B cell (primary cell): ENCODE measurements at places on chromosomes 6 and 20. TPM values are rescaled to one million over a fixed set of nuclear protein-coding genes. Genes with fewer than 3 reads are reported as not detected.

DNA sequence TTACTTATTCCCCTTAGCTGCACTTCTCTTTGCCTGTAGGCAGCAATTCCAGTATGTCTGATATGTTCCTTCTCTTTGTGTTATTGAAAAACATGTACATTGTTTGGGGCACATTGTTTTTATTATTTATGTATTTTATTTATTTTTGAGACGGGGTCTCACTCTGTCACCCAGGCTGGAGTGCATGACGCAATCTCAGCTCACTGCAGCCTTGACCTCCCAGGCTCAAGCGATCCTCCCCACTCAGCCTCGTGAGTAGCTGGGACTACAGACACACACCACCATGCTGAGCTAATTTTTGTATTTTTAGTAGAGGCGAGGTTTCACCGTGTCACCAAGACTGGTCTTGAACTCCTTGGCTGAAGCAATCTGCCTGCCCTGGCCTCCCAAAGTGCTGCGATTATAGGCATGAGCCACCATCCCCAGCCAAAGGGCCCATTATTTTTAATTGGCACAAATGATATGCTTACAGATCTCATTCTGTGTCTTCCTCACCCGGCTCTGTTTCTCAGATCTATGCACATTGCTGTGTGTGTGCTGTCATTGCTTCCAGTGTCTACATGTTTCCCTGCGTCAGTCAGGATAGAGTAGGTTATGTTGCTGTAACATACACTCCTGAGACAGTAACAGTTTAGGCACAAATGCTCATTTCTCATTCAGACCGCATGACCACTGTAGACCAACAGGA lies 54.1 kb upstream of the NELFCD start:
- DNase-seq, result no peak

DNA sequence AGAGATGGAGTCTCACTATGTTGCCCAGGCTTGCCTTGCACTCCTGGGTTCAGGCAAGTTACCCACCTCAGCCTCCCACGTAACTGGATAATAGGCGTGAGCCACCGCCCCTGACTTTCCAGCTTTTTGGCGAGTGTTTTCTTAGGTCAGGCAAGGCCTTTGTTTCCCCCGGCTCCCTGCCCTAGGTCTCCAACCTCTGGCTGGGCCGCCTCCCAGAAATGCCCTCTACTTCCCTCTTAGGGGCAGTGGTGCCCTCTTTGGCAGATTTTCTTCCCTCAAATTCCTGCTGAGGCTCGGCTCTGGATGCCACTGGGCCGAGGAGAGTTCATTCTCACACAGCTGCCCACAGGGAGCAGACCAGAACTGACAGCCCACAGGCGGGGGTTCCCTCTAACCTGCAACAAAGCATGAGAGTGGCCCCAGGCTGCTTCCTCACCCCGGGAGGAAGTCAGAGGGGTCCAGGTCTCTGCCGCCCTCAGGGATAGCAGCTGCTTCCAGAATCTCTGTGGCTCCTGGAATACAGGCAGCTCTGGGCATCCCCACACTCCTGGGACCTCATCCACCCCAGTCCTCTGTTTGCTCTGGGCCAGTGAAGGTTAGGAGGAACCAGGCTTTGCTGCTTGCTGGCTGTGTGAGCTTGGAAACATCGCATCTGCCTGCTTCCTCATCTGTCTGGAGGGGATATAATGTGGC lies 56.5 kb downstream of the TCP11 start:
- no peak for DNase-seq

GRCh38 chr6:161543684-161544309 lies 269.9 kb upstream of the AGPAT4 start:
- DNase-seq, result no peak

DNA sequence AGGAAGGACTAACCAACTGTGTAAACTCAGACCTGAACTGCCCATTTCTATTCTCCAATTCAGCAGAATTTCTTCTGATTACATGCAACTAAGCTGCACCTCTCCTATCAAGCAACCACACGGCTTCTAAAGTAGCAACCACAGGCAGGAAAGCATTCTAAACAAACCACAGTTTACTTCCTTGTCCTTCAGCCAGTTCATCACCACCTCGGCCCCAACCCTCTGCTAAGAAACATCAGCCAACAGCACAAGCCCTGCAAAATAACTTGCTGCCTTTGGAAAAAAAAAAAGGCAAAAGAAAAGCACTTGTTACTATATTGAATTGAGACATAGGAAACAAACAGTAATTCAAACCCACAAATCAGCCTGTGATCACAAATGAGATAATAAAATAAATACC lies 140.3 kb downstream of the NFATC2 start:
- DNase-seq, result peak; percentile 57

GRCh38 chr6:138518054-138518453 lies 18.8 kb upstream of the NHSL1 start:
- no peak for DNase-seq

CALHM4 gene
- total RNA-seq, result not detected in 2 replicates

GRCh38 chr20:58023781-58024180 lies 204.7 kb downstream of the ANKRD60 start:
- no peak for DNase-seq

DNA sequence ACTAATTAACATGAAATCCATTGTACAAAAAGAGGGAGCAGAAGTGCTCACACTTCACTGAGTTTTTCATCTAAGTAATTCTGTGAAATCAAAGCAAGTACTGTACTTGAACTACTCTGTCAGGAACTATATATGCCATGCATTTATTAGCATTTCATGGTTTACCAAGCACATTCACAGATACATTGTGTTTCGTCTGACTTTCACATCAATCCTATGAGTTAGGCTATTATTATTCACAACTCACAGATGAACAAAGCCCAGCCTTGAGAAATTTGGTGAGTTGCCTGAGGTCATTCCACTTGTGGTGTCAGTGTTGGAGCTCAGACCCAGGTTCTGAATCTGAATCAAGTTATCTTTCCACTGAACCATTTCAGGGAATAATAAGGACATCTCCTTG lies 33.7 kb upstream of the TENT5A start:
- no peak for DNase-seq

TMC2 gene
- not detected in 2 replicates for total RNA-seq

HCRTR2 gene
- not detected in 2 replicates for total RNA-seq

GRCh38 chr6:17867880-17868279 lies 119.6 kb downstream of the KIF13A start:
- no peak for DNase-seq

- DNase-seq, result no peak
These were observed 650.6 kb upstream of the ARID1B start for GRCh38 chr6:156126535-156126934.

DNA sequence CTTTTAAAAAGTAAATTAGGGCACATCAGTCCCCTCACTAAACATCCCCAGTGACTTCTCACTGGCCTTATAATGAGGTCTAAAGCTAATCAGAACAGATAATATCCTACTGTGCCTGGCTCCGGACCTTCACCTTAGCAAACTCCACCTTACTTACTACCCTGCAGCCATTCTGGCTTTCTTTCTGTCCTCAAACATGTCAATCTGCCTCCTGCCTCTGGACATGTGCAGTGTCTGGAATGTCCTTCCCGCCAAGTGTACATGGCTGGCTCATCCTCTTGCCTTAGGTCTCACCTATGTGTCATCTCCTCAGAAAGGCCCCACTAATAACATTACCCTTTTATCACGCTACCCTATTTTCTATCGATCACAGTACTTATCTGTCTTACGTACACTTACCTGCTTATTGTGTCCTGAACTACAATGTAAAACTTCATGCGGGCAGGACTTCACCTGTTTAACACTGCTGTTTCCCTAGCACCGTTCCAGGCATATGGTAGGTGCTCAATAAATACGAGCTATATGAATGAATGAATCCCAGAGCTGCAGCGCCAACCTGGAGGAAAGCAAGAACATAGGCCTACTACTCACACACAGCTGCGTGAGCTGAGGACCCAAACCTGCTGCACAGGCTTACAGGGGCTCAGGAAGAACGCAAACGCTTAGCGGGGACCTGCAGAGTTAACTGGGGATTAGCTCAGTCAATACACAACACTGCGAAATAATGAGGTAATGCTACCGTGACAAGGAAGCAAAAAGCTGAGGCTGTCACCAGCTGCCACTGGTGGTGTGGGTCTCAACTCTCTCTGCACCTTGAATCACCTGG lies 991 bp downstream of the UQCC2 start:
- DNase-seq, result peak; percentile 20

GSTA4 gene
- total RNA-seq, result 1.0 and 1.7 TPM in 2 replicates

DNA sequence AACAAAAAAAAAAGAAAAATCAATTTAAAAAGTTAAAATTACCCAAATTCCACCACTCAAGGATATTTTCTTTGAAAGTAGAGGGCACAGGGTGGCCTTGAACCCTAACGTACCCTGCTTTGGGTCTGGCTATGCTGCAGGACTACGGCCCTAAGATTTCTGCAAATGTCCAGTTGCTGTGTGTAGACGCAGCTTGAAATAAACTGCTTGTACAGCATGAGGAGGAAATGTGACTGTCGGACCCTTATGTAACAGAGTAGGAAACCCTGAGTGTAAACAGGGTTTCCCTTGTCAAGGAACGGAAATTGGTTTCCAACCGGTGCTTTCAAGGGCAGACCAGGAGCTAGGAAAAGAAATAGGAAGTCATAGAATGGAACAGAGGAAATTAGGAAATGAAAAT lies 60.7 kb upstream of the SHLD1 start:
- DNase-seq, result no peak

DNA sequence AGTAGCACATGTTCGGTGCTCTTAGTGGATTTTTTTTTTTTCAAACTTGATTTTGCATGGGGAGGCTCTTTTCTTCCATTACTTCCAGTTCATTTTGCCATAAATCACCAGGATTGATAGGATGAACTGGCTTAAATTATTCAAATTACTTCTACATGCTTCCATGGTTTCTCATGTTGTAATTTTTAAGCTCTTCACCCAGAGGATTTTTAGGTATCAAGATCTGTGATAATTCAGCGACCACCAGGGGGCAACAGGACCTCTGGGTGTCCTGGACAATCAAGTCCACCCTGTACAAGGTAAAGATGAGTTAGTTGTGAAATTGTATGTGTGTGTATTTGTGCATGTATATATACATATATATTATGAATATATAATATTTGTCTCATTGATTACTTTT lies 4.2 kb upstream of the EPHA7 start:
- DNase-seq, result no peak

DNA sequence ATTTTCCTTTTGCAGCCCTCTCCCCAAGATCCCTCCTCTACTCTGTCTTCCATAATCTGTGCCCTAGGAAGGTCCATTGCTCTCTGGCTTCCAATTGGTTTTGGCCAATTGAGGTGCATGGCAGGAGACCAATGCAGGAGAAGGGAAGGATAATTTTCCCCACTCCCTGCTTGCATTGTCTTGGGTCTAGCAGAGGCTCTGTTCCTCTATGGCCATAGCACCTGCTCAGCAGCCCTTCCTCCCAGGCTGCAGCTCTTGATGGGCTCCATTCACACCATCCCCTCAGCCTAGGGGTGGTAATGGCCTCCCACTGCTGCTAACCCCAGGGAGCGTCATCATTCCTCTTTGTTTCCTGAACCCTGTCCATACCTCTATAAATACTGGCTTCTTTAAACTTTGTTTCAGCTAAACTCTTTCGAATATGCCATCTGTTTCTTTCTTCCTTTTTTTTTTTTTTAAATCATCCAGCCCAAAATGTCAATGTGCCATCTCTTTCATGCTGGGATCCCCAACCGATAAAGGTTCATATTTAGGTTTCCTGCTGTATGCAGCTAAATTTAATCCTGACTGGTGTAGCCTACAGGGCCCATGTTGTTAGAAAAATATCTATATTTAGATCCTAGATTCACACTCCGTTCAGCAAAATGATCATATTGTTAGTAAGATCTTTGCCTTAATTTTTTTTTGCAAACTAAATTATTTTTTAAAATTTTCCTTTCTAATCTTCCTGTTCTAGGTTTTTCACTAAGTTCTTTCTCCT lies 63.8 kb downstream of the HECA start:
- DNase-seq, result no peak

GRCh38 chr20:44429017-44429339 lies 46.7 kb upstream of the TTPAL start:
- DNase-seq, result no peak
